Central memory CD4-positive, alpha-beta T cell (primary cell): ENCODE measurements at places on chromosomes 1 and 21.

GRCh38 chr1:207666342-207666741 is 21.4 kb downstream of the CR1L start:
- no peak for DNase-seq

GRCh38 chr1:173297798-173298391 is 90.8 kb upstream of the TNFSF4 start:
- no peak for DNase-seq

GRCh38 chr21:45887788-45888187 is 93.8 kb upstream of the COL6A1 start:
- no peak for DNase-seq

GRCh38 chr21:20459838-20460237 is 538.4 kb upstream of the NCAM2 start:
- DNase-seq, result no peak

DNA sequence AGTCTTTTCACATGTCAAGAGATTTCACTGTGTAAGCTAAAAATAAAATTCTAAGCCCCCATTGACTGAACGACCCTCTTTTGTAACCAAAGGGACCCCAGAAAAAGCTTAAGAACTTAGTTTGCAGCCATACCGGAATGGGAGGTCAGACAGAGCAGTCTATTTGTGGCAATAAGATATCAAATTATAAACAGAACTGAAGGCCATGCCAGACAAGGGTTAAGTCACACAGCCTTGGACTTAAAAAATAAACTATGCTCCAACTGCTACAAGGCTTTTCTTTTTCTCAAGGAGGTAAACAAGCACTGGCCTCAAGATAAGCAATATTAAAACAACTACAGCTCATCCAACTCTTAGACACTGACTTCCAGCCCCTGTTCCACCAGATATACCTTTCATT is 256.9 kb downstream of the BACH1 start:
- DNase-seq, result no peak
